ENCODE measurements at places on chromosomes 1 and 21.

DNA sequence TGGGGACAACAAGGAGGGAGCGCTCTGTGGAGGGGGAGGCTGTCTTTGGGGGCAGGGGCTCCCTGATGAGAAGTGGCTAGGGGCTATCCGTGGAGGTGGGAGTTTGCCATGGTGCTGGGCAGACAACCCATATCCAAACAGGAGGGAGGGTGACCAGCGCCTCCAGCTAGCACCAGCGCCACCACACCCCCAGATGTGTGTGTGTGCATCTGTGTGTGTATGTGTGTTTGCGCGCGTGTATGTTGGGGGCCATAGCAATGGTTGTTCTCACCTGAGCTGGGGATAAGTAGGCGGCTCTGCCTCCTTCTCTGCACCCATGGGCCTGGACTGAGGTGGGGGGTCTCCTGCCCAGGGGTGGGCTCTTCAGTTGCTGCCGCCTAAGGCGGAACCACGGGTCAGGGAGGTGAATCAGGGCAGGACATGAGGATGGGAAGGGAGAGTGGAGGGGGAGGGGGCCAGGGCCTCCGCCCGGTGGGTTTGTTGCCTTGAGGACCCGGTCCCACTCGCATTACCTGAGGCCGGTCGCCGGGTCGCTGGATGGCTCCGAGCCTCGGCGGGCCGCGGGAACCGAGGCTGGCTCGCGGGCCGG, 345 bp downstream of the HPCAL4 start:
- DNase-seq = no peak

DNA sequence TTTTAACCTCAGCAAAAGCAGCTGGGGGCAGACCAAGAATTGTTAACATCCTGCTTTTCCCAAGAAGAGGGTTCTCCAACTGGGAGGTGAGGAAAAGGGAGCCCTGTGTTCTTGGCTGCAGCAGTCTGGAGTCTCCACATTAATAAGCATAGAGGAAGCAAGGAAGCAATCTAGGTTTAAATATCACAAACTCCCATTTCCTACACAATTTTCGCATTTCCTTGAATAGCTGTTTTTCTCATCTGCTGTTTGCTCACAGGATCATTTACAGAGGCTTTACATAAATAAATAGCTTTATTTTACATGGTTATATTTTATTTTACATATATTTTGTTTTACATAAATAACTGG, 124.0 kb downstream of the TRIM33 start:
- DNase-seq = no peak

DNA sequence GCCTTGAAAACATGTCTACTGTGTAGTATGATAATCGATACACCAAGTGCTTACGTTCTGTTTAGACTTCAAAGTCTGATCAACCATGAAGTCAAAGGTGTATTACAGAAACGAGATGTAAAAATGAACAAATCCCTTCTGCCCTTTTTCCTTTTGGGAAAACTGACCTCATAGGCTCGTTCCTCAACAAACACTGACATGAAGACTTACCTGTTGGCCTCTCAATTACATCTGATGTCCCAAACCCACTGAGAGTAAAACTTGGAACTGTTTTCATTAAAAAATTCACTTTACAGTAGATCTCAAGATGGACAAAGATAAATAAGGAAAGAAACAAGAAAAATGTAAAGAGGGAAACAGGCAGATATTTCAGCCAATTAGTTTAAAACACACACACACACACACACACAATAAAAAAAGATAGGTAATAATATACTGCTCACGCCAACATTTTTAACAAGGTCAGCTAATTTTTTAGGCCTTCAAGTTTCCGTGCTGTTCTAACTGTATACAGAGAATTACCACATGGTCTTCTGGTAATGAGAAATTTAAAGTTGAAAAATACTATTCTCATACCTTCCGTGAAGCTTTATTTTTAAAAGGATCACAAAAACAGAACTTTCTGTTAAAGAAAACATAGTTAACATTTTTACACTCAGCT, 2.1 kb downstream of the HMGN1 start:
- no peak for DNase-seq

GRCh38 chr1:61247051-61247825, 164.9 kb downstream of the NFIA start:
- DNase-seq = no peak

DNA sequence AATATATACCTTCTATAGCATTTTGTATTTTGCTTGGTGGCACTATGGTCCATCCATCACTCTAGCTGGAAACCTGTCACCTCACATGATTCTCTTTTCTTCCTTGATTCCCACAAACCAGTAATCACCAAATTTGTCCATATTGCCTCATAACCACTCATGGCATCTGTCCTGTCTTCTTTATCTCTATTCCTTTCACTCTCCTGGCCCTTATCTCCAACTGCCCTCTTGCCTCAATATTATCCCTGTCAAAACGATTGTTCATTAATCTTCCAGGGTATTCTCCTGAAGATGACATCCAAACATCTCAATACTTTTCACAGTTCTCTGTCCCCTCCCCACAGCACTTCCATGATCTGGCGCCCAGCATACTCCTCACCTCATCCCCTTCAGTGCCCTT, 46.1 kb downstream of the WDR64 start:
- DNase-seq = no peak

DNA sequence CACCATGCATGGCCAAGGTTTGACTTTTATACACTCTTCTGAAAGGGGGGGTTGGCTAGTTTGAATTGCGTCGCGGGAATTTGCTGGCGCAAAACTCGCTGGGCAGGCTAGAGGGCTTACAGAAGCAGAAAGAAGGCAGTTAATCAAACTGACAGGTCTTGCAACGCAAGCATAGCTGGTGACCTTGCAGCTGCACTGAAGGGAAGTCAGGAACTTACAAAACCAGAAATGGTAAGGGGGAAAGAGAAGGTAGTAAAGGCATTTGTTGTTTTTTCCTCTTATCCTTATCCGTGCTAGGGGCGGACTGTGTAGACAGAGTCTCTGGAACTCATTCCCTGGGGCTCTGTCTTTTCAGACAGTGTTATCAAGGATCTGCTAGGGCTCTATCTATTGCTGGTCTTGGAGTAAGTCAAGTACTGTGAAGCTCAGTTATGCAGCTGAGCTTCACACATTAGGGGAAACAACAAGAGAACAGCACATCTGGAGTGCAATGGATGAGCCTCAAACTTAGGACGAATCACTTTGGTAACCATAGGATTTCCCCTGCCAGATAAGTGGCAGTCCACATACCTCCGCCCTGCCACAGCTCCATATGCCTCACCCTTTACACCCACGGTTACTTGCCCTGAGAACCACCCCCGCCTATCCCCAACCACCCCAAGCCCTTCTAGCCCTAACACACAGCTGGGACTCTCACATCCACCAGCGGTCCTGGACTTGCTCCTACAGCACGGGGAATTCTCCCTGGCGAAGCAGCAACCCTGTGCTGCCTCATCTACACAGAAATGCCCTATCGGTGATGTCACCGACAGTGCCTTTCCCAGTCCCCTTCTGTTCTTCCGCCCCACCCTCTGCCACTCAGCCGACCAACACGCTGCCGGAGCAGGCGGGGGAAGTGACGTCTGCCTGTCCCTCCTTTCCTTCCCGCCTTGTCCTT, 251.4 kb downstream of the FAM72C start:
- peak; percentile 71 for DNase-seq

- DNase-seq = peak; percentile 39
Observed at GRCh38 chr1:110312188-110313121, 26.7 kb upstream of the RBM15 start.

DNA sequence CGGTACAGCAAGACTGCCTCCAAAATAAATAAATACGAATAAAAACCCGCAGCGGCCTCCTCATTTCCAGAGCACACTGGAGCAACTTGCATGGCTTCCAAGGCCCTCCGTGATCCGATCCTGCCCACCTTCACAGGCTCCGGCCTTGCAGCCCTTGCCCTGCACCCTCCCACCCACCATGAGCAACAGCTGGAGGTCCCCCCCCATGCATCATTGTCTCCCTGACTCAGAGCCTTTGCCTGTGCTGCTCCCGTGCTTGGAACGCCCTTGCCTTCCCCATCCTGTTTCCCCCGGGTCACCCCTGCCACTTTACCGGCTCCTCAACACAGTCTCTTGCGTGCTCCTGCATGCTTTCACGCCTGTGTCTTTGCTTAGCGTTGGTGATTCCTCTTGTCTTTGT, 71.0 kb upstream of the ANGPTL1 start:
- DNase-seq = no peak

DNA sequence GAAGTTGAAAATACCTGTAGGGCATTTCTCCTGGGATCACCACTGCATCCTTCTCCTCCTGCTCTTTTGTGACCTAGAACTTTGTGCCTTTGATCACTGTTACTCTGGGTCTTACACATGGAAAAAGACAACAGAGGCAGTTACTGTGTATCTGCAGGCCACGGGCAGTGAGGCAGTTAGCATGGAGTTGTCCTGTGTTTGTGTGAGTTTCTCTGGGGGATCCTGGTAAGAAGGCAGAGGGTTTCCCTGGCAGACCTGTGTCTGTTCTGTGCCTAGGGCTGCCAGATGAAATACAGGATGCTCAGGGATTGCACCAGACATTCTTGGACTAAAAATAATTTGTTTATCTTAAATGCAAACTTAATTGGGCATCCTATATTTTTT, 44.4 kb upstream of the SCCPDH start:
- no peak for DNase-seq

GRCh38 chr21:28356422-28356821, 636.3 kb downstream of the LTN1 start:
- DNase-seq = no peak

DNA sequence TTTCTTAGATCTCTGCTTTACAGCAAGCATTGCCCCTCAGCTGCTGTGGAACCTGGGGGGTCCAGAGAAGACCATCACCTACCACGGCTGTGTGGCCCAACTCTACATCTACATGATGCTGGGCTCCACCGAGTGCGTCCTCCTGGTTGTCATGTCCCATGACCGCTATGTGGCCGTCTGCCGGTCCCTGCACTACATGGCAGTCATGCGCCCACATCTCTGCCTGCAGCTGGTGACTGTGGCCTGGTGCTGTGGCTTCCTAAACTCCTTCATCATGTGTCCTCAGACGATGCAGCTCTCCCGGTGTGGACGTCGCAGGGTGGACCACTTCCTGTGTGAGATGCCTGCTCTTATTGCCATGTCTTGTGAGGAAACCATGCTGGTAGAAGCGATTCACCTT, 33.4 kb upstream of the OR2B11 start:
- no peak for DNase-seq

- DNase-seq = no peak
Observed at GRCh38 chr1:240394353-240394752, 217.6 kb downstream of the GREM2 start.

GRCh38 chr1:11951901-11952300, 17.4 kb downstream of the PLOD1 start:
- no peak for DNase-seq

DNA sequence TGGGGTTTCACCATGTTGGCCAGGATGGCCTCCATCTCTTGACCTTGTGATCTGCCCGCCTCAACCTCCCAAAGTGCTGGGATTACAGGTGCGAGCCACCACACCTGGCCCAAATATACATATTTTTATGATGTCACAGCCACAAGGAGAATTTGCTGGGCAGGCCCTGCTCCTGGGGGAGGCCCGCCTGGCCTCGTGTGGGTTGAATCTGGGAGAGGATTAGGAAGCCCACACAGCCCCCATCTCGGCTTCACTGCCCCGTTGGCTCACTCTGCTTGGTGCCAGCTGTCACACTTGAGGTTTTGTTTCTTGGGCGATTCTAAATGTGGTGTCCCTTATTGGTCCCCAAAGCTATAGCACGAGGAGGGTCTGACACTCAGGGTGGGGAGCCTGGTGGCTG, 335.7 kb upstream of the AJAP1 start:
- DNase-seq = no peak

GRCh38 chr1:31216016-31216415, 23.7 kb downstream of the NKAIN1 start:
- no peak for DNase-seq

DNA sequence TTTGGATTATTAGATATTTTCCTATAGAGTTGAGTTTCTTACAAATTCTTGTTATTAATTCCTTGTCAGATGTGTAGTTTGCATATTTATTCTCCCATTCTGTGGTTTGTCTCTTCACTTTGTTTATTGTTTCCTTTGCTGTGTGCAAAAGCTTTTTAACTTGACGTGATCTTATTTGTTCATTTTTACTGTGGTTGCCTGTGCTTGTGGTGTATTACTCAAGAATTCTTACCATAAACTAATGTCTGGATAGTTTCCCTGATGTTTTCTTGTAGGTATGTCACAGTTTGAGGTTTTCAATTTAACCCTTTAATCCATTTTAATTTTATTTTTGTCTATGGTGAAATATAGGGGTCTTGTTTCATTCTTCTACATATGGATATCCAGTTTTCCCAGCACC, 72.1 kb upstream of the LHX8 start:
- no peak for DNase-seq

DNA sequence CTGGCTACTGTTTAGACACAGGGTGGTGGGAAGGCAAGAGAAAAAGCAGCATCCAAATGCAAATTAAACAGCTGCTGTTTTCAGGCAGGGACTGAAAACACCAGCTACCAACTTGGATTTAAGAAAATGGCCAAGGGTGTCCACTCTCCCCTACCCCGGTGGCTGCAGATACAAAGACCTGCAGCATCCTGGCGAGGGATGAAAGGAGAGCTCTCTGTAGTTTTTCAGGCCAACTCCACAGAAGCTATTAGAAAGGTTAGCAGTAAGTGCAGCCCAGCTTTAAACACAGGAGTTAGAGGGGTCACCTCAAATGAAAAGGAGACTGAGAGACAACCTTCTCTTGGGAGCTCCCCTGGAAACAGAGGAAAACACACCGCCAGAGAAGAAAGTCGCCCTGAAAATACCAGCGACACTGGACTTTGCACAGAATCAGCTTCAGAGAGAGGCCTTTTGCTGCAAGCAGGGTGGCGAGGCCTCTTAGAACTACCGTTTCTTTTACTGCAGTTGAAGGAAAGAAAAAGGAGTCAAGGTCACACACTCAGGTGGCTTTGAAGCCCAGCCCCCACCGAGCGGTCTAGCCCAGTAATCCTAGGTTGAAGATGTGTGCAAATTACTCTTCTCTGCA, 74.4 kb upstream of the TIAM1 start:
- DNase-seq = no peak

DNA sequence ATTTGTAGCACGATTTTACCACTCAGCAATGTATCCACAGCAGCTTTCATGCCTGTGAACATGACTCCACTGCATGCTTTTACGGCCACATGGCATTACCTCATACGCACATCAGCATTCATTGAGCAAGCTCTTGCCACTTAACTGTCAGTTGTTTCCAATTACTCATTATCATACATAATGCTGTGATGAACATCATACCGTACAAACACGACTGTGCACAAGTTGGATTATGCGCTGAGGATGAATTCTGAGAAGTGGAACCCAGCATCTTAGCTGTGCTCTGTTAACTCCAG, 9.6 kb downstream of the UMODL1 start:
- no peak for DNase-seq

GRCh38 chr1:67918067-67918466, 84.8 kb upstream of the GNG12 start:
- DNase-seq = no peak

DNA sequence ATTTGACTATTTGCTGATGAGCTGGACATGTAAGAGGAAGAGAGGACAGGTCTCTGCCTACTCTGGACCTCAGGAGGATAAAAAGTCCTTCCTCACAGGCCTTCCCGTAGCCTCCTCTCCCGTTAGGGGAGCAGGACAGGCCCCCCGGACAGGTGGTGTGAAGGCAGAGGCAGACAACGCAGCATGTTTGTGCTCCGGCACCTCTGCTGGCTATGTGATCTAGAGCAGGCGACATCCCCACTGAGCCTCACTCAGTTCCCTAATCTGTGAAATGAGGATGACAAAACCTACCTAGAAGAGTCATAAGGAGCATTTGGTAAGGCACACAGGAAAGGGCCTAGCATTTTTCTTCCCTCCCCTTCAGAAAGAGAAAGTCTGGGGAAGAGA, 34.8 kb downstream of the KIAA1614 start:
- DNase-seq = no peak

- no peak for DNase-seq
Observed at GRCh38 chr21:43889069-43889468, 24.0 kb downstream of the AGPAT3 start.

GRCh38 chr1:29603622-29604021, 367.3 kb downstream of the PTPRU start:
- DNase-seq = no peak

Data from left renal pelvis (tissue), 4 donors.